ENCODE measurements at places on chromosomes 2 and 18. TPM values are rescaled to one million over a fixed set of nuclear protein-coding genes. Genes with fewer than 3 reads are reported as not detected.

The CRYGD gene
- total RNA-seq, result not detected

- DNase-seq, result peak; percentile 47
These were observed 174.7 kb downstream of the RTP5 start for GRCh38 chr2:242044313-242044590.

GRCh38 chr2:11710632-11711353 lies 35.6 kb upstream of the LPIN1 start:
- DNase-seq, result no peak

The FKBP1B gene
- 3.8 TPM for total RNA-seq

DNA sequence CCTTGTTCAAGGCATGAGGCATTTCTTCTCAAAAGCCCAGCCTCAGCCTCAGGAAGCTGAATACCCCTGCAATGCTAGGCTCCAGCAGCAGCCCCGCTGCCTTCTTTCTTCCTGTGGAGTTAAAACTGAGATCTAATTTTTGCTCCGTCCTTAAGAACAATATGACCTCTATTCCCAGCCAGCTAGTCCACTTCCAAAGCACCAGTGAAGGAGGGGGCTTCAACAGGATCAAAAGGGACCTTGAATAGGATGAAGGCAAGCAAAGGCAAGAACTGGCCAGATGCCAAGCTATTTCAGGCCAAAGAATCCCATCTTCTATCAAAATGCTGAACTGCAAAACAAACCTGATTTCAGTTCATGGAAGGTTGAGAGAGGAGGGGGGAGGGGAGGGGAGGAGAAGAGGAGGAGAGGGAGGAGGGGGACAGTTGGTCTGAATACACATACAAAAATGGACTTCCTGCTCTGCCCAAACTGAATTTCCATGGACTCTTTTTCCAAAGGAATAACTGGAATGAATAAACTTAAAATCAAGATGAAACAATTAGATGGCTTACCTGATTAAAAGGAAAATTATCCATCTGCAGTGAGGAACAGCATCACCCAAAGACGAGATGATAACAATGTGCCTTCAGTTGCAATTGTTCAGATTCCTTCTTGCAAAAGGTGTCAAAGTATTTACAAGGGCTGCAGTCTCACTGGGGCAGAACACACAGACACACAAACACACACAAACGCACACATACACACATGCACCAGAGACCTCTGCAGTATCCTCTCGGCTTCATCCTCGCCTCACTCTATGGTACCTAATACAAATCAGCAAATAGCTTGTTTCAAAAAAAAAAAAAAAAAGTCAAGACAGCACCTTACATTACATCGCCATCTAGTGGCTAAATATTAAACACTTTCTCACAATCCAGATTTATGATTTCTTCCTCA lies at the start of gene SCN1A:
SCN1A (minus strand) TSS at position 804 of the 939 bp plus-strand sequence. CDS start 54,399 bp downstream, outside the sequence.
- DNase-seq, result no peak

DNA sequence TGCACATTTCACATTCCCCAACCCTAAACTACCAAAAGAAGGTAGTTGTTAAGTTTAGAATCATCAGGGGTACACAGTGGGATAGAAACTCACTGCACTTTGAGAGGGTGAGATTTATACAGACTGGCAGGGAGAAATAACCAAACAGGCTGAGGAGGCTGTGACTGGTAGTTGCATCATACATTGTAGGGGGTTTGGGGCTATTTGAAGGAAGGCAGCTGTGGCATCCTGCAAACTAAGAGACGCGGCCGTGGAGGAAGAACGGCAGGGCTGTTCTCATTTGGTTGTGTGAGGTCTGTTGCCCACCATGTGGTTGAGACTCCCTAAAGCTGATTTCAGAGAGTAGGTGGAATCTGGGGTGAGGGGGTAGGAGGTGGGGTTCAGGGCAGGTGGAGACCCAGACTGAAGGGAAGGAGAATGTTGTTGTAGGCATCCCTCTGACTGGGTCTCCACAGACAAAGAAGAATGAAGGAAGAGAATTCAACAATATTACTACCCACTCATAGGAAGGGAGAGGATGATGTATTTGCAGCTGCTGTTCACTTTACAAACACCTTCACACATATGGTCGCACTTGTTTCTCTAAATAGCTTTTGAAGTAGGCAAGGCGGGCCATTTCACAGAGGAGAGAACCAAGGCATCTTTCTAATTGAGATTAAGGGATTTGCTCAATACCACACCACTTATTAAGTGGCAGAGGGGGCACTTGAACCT lies 170.9 kb upstream of the SIX2 start:
- DNase-seq, result no peak

GRCh38 chr2:30421026-30421603 lies 25.9 kb upstream of the LCLAT1 start:
- DNase-seq, result no peak

DNA sequence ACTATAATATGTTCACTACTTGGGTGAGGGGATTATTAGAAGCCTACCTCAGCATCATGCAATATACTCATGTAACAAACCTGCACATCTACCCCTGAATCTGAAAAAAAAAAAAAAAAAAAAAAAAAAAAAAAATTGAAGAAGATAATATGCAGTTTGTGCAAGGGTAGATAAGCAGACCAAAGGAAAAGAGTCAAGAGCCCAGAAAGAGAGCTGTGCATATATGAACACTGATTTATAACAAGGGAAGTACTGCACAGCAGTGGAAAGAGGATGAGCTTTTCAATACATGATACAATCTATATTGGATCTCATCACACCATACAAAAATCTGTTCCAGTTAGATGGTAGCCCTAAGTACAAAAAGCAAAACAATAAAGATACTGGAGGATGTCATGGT lies 82.6 kb upstream of the MYO3B start:
- DNase-seq, result no peak

- no peak for DNase-seq
These were observed 163.6 kb upstream of the TMEM200C start for GRCh38 chr18:6058941-6059340.

DNA sequence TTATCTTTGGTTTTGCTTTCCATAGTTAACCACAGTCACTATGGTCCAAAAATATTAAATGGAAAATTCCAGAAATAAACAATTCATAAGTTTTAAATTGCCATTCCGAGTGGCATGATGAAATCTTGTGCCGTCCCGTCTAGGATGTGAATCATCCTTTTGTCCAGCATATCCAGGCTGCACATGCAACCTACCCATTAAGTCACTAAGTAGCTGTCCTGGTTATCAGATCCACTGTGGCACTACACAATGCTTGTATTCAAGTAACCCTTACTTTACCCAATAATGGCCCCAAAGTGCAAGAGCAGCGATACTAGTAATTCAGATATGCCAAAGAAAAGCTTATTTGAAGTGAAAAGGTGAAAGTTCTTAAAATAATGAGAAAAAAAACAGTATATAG lies 10.7 kb downstream of the USP34 start:
- DNase-seq, result no peak

The CCDC150 gene
- 2.0 TPM for total RNA-seq

DNA sequence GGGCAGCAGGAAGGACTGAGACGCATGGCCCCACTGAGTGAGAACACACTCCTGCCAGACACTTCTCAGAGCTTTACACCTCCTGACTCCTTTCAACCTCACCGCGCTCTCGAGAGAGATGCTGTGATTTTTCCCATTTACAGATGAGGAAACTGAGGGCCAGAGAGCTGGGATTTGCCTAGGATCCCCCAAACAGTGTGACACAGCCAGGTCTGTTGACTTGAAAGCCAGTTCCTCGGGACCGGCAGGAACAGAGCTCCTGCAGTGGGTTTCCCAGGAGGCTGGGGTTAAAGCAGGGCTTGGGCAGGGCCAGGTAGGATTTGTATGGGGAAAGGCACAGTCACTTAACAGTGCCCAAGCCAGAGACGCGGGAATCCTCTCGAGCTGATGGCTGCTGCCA lies 81.9 kb downstream of the STPG4 start:
- DNase-seq, result no peak

DNA sequence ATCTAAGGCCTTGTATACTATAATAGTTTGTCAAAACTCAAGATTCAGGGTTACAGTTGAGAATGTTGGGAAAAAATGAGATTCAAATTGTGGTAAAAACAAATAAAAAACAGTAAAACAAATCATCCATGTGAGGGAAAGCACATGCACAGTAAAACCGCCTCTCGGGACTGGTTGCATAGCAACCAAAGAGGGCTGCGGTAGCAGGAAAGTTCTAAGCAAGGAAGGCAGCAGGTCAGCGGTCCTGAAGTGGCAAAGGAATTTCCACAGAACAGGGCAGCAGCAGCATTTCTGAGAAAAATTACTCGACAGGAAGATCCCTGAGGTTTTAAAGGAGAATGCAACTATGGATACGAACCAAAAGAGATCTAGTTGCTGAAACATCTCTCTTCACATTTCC lies 93.7 kb downstream of the DYNAP start:
- DNase-seq, result no peak

- DNase-seq, result no peak
These were observed 64.5 kb downstream of the SH3YL1 start for GRCh38 chr2:199041-199966.

DNA sequence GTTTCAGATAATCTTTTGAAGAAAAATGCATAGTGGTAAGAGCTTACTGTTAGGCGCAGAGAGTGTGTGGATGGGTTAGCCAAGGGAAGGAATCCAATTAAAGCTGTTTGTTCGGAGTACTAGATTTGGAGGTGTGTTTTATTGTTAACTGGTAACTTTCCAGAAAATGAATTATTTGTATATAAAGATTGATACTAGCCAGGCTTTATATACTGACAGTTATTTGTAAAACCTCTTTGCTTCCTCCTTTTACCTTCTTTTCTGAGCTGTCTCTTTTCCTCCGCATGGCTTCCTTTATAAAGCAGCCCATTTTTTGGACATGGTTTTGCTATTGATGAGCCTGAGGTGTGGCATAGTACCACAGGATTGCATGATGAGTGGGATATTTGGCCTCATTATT lies 25.6 kb downstream of the SPTBN1 start:
- no peak for DNase-seq

DNA sequence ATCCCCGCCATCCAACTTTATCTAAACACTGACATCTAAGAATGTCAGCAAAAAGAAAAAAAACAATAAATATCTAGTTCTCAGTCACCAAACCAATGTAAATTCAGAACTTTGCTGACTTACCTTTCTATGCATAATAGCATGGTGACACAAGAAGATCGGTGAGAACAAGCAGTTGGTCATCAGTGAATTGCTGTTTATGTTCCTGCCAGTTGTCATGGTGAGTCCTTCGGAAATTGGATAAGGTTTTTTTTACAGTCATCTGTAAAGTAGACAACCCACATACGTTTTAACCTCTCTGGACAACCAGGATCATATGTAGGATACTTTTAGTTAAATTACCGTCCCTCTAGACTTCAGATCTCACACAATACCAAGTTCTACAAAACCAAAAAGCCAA lies 6.2 kb upstream of the GPR75 start:
- no peak for DNase-seq

GRCh38 chr2:109396202-109397180 lies 217.3 kb downstream of the SEPTIN10 start:
- DNase-seq, result no peak

DNA sequence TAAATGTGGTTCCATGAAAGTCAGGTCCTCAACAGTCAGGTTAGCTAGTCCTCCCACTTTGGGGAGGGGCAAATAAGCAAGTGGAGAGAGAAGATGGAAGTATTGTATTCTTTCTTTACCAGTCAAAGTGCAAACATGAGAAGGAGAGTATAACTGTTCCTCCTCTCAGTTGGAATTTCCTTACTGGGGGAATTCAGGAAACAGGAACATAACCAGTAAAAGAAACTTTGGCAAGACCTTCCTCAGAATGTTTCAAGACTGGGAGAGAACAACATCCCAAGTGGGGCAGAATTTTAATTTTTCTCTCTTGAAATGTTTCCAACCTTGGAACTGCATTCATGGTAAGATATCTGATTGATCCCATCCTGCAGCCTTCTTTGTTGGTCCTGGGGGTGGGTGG lies 552.4 kb upstream of the TNP1 start:
- no peak for DNase-seq

GRCh38 chr2:181314551-181314950 lies 142.6 kb upstream of the ITGA4 start:
- DNase-seq, result no peak

GRCh38 chr2:98470851-98471255 lies 26.2 kb downstream of the INPP4A start:
- DNase-seq, result no peak

DNA sequence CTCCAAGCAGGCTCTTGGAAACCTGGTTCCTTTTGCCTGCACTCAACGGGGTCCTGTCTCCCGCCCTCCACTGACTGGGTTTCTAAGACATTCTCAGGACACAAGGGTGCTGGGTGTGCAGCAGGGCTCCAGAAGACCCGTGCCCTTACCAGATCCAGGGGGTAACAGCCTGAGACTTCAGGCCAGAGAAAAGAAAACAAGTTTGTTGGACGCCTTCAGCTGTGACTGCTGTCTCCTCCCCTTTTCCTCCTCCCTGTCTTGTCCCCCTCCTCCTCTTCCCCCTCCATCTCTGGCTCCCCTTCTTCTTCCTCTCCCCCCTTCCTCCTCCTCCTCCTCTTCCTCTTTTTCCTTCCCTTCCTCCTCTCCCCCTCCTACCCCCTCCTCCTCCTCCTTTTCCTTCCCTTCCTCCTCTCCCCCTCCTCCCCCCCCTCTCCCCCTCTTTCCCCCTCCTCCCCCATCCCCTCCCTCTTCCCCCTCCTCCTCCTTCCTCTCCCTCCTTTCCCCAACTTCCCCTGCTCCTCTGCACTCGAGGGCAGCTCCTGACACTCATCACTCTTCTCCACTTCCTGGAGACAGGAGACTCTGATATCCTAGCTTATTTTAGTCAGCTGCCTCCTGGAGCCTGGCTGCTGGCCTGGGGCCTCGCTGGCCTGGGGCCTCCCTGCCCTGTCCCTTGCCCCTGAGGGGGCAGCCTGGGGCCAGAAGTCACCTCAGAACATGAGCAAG lies 12.4 kb downstream of the ADRA2B start:
- no peak for DNase-seq

DNA sequence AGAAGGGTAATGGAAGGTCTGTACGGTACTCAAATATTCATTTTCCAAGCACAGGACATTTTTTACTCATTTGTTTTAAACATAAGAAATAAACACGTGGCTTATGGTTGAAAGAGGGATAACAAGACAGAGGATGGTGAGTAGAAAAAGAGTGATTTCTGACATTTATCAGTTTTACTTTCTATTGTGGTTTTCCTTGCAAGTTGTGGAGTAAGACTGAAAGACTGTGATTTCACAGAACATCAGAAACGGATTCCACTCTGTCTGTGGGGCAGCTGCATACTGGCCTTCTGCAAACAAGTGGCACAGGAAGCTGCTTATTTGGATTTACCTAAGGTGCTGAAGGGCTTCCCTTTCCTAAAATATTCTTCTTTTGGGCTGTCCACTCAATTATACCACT lies 122.2 kb upstream of the ITGB6 start:
- DNase-seq, result no peak

DNA sequence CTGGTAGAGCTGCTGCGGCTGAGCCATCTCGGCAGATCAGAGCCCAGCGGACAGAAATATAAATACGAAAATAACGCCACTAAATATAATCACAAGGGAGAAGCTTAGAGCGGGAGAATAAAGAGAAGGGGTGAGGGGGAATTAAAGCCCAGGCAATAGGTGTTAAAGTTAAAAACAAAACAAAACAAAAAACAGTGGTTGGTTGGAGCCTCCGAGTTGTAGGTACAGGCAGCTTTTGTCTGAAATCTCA lies 1.3 kb upstream of the MEIS1 start:
- DNase-seq, result no peak

Data from spleen (tissue), 13 donors.